Stimulated activated CD8-positive, alpha-beta memory T cell treated with anti-CD3 and anti-CD28 coated beads, Interleukin-2, amount 100 ng/mL, for 1 hour (primary cell): ENCODE measurements at places on chromosomes 3 and 15.

- no peak for DNase-seq
Measured at GRCh38 chr3:194976049-194976451, 290.4 kb downstream of the FAM43A start.

- no peak for DNase-seq
Measured at GRCh38 chr3:11185564-11186317, 31.4 kb downstream of the HRH1 start.

DNA sequence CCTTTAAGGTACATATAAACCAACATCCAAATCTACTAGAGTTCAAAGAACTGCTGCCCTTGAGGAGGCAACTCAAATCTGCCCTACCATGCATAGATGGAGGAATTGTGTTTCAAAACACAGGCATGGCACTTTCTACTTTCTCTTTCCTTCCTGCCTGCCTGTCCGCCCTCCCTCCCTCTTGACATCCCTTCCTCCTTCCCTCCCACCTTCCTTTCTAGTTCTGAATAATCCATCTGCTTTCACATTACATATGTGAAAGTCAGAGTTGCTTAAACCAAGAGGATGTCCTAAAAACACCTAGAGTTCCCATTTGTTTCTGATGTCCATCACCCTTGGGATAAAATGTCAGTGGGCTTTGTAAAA, 537.6 kb downstream of the FOXP1 start:
- DNase-seq: no peak

DNA sequence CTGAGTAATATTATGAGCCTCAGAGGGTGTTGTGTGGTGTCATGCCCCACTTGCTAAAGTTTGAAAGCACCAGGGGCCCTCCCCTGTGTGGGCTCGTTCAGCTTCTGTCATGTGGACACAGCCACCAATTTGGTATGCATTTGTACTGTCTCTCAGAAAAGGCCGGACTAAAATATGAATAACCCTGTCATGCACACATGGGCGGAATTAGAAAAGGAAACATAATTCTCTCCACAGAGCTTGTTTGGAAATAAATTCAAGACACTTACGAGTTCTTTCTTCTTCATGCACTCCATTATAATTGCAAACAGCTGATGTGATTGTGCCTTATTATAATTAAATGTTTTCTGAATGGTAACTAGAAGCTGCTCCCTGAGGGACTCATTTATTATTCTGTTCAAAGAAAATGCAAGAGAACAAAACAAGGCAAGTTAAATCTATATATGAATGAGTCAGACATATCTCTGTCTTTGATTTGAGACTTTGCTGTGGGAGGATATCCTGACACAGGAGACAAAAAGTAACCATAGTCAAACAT, 39.1 kb downstream of the TRPM1 start:
- no peak for DNase-seq

DNA sequence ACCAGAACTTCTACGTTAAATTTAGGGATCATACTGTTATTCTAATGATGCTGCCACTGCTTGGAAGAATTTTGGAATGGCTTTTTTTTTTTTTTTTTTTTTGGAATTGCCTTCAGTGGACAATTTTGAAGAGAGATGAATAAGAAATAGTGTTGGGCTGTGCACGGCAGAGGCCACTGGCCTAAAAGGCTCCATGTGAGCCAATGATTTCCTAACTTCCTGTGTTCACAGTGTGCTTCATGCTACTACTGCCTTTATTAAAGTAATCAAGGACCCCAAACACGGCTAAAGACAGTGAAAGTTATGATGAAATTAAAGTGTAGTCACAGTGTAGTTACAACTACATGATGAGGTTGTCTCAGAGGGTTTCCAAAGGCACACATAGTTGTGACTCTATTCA, 100.8 kb upstream of the TNFAIP8L3 start:
- no peak for DNase-seq

DNA sequence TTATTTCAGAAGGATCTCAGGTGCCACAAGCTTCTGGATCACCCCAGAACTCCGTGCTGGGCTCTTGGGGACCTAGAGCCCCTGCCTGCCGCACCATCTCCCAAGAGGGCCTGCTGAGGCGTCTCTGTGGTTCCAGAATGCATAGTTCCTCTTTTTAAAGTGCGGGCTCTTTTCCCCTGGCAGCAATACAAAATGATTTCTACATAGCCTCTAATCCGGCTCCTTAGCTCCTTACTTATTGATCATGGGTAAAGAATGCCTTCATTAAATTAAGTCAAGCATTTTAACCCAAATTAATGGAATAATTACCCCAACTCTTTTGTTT, 121.9 kb downstream of the ATP10A start:
- no peak for DNase-seq

GRCh38 chr3:194905696-194906095, 220.0 kb downstream of the FAM43A start:
- DNase-seq: no peak
